NCI-H2029 treated with DMSO at 0.1 percent for 48 hours (cell line): ENCODE measurements at places on chromosomes 1 and 21.
A peak's percentile ranks its signal among the peaks of the same experiment; 100 is the strongest.

DNA sequence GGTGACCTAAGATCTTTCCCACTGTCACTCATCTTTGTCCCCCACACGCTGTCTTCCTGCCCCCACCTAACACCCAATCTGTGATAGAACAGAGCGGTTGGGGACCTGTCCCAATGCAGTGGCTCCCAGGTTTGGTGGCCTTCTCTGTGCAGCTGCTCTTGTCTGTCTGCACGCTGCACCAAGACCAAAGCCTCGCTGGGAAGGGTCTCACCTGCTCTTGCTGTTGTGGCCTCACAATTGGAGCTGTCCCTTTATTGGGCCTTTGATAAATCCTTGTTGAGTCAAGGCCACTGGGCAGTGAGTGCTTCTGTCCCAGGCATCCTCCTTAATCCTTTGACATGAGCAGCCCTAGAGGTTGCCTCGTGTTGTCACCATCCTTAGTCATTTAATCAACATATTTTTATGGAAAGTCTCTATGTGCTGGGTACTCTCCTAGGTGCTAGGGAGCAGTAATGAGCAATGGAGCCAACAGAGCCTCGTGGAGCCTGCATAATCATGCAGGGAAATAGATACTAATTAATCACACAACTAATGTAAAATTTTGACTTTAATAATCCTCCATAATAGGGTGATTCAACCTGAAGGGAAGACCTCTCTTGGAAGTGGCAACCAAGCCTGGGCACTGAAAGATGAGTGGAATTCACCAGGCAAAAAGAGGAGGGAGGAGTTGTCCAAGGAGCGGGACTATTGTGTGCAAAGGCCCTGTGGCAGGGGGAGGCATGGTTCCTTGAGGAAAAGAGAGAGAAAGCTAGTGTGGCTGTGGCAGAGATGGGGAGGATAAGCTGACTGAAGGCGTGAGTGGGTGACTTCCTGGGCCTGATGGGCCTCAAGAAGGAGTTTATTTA lies 57.6 kb downstream of the MAN1C1 start:
- no peak for DNase-seq

DNA sequence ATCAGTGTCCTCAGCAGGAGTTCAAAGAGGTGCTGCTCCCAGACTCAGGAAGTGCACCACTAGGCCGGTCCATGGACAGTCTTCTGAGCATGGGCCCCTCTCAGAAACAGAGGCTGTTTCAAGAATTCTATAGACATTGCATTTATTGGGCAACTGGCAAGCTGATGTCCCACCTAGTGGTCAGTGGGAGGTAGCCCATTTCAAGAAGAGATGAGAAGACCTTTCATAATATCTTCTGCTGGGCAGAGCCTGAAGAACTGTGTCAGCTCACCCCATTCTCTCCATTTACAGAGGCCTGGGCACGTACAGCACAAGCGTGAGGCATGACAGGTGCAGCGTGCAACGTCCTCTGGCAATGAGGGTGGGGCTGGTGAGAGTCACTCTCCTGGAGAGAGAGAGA lies 216.0 kb downstream of the DYRK1A start:
- no peak for DNase-seq

- no peak for DNase-seq
Observed at GRCh38 chr1:1308756-1309250, 406 bp downstream of the PUSL1 start.

DNA sequence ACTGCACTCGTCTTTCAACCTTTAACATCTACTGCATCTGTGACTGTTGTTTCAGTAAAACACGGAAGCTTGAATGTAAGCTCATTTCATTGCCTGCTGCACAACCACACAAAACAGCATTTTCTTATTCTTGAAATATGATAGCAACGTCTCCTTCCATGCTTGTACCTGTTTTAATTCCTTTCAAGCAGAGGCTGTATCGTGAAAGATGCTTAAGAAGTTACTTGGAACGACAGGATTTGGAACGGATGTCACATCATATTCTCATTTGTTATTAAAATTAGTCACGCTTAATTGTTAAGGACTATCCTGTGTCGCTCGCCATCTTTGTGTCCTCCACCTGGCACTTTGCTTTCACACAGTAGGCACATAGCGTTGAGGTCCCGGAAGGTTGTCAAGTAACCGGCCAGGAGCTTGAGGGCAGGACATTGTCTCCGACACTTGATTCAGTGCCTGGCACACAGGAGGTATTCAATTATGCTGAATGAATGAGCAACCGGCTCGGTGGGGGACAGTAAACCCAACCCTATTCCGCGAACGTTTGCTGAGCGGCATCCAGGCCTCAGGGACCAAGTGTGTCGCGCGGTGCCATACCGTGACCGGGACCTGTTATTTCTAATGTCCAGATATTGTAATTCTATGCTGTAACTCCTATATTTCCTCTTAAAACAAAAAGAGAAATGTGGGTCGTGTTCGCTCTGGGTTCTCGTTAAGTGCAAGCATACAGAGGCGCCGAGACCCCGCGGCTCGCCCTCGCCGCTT lies 499 bp upstream of the SH3GLB1 start:
- DNase-seq, result peak; percentile 71

DNA sequence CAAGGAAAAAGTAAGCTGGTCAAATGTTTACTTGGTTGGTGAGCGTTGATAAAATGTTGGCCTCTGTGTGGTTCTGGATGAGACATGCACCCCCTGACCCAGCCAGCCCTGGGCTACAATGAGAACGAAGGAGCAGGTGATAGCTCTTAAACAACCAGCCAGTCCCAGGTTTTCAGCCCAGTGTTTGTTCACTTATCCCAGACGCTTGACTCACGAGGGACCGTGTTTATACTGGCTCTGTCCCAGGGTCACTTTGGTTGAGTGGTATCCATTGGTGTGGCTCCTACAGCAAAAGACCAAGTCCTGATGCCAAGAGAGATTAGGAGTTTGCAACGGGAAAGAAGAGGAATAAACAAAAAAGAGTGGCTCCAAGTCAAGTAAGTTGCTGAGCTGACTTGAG lies 86.9 kb downstream of the KCNJ15 start:
- DNase-seq, result peak; percentile 94

GRCh38 chr1:199122532-199123311 lies 483.9 kb downstream of the PTPRC start:
- DNase-seq, result no peak

- no peak for DNase-seq
Observed at GRCh38 chr1:10495475-10495817, 20.7 kb downstream of the PEX14 start.

GRCh38 chr1:51570063-51570710 lies 46.7 kb upstream of the OSBPL9 start:
- DNase-seq, result no peak

DNA sequence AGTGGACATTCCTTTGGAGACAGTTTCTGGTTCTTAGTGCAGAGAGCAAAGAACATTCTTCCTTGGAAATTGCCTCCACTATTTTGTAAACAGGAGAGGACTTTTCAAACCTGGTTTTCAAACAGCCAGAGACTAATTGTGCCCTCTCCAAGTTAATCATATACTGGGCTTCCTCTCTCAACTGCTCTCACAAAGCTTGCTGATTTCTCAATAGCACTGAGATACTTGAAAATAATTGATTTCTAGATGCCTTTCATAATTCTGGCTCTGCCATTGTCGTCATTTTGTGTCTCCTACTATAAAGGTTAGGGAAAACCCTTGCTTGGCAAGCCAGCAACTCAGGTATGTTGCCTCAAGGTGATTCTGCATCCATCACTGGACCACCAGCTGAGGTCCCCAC lies 56.0 kb downstream of the KCNJ15 start:
- DNase-seq, result no peak

- no peak for DNase-seq
Observed at GRCh38 chr1:206589206-206589605, 23.1 kb downstream of the EIF2D start.

GRCh38 chr1:210726621-210727020 lies 397.9 kb downstream of the HHAT start:
- no peak for DNase-seq

DNA sequence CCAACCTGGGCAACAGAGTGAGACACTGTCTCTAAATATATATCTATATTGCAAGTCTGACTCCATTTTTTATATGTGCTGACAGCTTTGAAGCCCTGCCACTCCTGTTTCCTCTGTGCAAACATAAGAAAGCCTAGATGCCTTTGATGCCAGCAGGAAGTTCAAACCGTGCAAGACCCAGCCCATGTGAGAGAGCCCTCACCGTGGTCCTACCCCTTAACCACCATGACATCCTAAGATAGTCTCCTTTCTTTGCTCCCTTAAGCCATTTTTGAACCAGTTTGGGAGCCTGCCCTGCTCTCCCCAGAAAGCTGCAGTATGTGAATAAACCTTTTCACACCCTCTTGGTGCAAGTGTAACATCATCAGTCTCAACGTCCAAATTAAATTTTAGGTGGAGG lies 3.7 kb upstream of the DIPK1A start:
- DNase-seq, result no peak

DNA sequence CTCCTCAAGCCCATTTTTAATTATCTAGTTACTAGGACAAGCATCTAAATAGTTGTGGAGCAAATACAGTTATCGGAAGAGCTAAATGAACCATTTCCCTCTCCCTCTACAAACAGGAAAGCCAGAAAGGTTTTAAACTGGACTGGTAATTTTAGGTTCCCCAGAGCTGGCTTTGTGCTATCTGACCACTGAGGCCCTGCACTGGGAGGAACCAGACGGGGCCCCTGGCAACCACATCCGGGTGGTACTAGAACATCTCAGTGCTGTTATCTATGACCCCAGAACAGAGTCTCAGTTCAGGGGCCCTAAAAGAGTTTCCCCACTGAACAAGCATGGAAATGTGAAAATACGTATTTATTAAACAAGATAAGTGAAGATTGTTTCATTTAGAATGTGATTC lies 7.7 kb upstream of the RSPH1 start:
- no peak for DNase-seq

GRCh38 chr1:54671985-54672608 lies 30.5 kb downstream of the MROH7 start:
- DNase-seq, result peak; percentile 64

- DNase-seq, result peak; percentile 90
Observed at GRCh38 chr21:39863111-39863510, 4.1 kb upstream of the PCP4 start.

DNA sequence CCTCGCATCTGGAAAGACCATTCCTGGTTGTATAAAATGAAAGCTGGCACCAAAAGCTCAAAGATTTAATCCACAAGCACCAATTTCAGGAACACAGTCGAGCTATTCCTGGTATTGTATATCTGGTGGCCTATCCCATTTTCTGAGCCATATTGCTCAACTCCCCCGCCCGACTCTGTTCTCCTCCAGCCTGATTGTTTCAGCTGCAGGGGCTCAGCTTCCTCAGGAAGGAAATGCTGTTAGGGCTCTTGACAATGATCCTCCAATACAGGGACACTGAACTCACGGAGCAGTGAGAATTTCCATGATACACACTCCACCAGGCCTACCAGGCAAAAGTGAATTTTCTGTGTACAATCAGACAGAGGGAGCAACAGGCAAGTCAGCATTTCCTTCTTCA lies 16.9 kb upstream of the TDRD10 start:
- no peak for DNase-seq

DNA sequence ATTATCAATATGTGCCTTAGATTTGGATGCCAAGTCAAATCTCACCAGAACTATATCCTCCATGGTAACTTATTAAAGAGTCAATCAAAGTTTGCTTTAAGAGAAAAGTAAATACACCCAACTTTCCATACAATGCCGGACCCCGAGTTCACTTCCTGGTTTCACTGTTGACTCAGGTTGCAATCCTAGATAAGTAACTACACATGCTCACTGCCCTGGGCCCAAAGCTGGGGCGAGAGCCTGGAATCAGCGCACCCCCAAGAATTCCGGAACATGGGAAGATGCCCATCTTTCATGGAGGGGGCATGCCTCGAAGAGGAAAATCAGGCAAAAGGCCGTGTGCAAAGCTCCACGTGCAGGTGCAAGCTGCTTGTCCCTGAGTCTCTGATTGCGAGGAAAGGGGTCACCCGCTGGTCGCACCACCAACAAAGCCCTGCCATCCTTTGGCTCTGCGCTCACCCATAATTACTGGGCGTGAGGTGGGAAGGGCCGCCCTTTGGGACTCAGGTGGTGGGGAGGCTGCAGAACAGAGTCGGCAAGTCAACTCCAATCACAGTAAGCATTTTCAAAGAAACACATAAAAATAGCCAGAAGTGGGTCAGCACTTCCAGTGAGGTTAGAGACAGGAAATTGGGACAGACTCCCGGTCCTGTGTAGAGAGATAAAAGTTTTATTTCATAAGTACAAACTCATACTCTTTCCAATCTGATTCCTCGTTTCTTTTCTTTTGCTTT lies 167.7 kb downstream of the TOMM20 start:
- DNase-seq, result no peak

GRCh38 chr1:208040821-208041297 lies 129.9 kb upstream of the CD34 start:
- DNase-seq, result no peak

DNA sequence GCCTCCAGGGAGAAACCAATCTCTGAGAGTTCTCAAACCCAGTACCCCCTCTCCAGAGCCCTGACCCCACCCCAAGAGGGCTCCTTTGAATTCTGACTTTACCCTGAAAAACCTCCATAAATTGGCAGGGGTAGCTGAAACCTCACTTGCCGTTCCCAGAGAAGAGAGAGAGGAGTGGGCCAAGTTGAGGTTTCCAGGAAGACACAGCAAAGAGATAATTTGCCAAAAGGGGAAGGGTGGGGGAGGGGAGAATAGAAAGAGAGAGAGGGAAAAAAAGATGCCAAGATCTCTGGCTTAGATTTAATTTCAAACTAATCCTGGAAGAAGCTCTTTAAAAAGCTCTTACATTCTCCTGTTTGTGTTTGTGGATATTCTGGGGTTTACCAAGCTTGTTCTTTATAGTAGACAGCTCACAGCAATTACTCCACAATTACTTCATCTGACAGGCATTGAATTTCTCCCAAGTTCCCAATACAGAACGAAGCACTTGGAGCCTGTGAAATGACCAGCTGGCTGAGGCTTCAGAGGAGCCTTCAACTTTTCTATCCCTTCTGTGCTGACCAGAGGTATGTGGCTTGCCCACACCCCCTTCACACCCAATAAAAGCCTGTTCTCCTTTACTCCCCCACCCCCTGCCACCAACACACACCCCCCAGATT lies 1.1 kb upstream of the GRHL3 start:
- DNase-seq, result no peak

DNA sequence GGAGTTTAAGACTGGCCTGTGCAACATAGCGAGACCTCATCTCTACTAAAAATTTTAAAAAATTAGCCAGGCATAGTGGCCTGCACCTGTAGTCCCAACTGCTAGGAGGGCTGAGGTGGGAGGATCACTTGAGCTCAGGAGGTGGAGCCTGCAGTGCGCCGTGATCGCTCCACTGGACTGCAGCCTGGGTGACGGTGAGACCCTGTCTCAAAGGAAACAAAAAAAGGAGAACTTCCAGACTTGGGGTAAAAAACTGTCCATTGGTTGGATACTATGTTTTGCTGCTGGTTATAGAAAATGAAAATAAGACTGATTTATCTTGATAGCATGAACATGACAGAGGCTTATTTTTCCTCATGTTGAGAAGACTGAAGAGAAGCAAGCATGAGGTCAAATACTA lies 79.4 kb downstream of the WDR4 start:
- no peak for DNase-seq

GRCh38 chr1:970242-970972 lies 4.1 kb downstream of the PLEKHN1 start:
- DNase-seq, result no peak

DNA sequence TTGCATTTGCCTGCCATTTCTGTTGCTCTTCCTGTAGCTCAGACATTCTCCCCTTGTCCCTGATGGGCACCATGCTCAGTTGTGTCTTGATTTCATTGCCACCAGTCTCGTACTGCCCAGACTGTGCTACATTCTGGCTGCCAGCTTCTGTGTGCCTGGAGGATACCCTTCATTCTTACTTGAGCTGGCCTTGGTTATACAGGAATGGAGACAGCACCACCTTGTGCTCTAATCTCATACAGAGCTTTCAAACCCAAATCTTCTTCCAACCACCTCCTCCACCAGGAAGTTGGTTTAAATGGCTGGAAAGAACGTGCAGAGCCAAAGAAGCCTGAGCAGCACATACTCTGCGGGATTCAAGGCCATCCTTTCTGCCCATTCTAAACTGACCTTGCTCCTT lies 165.3 kb downstream of the SLC35F3 start:
- DNase-seq, result no peak
